ENCODE measurements at places on chromosomes 7 and 10.

DNA sequence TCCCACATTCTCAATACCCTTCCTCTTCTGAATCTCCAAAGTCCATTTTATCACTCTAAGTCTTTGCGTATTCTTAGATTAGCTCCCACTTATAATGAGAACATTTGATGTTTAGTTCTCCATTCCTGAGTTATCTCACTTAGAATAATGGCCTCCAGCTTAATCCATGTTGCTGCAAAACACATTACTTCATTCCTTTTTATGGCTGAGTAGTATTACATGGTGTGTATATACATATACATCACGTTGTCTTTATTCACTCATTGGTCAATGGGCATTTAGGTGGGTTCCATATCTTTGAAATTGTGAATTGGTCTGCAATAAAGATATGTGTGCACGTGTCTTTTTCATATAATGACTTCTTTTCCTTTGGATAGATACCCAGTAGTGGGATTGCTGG lies 32.3 kb downstream of the GPR22 start:
- no peak for DNase-seq

- no peak for DNase-seq
Observed at GRCh38 chr10:74099836-74100235, 50.8 kb downstream of the AP3M1 start.

DNA sequence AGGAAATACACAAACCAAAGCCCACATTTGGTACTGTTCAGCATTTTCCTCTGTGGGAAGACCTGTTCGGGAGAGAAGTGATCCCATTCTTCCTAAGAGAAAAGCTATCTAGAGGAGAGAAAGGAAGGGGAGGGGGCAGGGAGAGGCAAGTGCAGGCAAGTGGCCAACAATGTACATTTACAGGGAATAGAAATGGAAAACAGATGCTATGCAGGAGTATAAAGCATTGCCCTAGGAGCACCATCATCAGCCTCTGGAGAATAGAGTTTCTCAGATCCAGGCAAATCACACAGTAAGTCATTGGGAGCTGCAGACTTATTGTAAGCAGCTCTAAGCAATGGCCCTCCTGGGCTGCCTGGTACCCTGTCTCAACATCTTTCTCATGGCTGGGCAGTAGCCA lies 424.4 kb upstream of the AUTS2 start:
- no peak for DNase-seq

GRCh38 chr7:130301501-130302020 lies 8.6 kb downstream of the CPA4 start:
- no peak for DNase-seq

DNA sequence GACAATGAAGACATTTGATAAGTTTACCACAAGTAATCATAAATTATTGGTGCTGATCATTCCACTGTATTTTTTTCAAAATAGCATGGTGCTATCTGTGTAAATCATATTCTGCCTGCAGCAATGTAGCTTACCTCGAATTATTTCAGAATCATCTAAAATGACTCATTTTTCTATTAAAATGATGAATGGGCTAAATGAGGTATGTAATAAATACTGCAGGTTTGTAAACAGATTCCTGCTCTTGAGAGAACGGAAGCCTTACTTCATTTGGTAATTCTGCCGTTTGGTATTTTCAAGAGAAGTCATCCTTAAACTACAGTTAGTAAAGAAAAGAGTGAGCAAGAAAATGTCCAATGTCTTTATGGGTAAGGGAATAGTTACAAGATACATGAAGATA lies 115.9 kb downstream of the CHCHD3 start:
- DNase-seq: no peak

GRCh38 chr7:18575622-18576572 lies 80.3 kb downstream of the HDAC9 start:
- no peak for DNase-seq

- peak; percentile 73 for DNase-seq
Observed at GRCh38 chr7:127667017-127667670, 15.2 kb downstream of the SND1 start.

GRCh38 chr10:3203016-3203811 lies 30.6 kb upstream of the PITRM1 start:
- DNase-seq: no peak

- no peak for DNase-seq
Observed at GRCh38 chr7:2654059-2654458, 22.3 kb downstream of the TTYH3 start.

DNA sequence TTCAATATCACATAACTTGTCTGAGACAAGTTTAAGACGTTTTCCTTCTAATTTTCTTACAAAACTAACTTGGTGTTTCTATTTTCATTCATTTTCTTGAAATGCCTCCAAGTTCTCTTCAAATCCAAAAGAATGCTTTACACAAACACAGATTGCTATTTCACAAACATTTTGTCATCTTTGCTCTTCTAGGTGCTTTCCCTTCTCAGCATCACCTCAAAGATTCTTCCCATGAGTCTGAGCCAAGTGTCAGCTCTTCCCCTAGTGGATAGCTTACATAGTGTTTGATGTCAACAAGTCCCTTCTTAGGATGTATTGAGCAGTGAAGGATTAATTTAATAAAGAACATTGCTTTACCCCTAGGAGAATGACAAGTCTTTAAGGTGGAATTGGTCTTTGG lies 38.1 kb upstream of the SEMA3A start:
- peak; percentile 96 for DNase-seq

DNA sequence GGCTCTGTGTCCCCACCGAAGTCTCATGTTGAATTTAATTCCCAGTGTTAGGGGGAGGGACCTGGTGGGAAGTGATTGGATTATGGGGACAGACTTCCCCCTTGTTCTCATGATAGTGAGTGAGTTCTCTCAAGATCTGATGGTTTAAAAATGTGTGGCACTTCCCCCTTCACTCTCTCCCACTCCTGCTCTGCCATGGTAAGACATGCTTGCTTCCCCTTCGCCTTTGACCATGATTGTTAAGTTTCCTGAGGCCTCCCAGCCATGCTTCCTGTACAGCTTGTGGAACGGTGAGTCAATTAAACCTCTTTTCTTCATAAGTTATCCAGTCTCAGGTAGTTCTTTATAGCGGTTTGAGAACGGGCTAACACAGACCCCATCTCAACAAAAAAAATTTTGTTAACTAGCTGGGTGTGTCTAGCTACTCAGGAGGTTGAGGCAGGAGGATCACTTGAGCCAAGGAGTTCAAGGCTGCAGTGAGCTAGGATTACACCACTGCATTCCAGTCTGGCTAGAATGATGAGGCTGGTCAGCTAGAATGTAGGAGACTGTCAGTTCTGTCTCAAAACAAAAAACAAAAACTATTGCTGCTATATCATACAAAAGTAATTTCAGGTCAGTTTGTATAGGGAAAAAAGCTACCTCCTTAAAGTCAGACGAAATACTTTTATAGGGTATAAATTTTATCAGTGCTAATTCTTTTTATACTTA lies 57.7 kb downstream of the ATAD1 start:
- peak; percentile 78 for DNase-seq

GRCh38 chr7:46444256-46444655 lies 523.2 kb upstream of the IGFBP3 start:
- DNase-seq: no peak

GRCh38 chr10:9670911-9671310 lies 1346.8 kb upstream of the CELF2 start:
- DNase-seq: no peak

DNA sequence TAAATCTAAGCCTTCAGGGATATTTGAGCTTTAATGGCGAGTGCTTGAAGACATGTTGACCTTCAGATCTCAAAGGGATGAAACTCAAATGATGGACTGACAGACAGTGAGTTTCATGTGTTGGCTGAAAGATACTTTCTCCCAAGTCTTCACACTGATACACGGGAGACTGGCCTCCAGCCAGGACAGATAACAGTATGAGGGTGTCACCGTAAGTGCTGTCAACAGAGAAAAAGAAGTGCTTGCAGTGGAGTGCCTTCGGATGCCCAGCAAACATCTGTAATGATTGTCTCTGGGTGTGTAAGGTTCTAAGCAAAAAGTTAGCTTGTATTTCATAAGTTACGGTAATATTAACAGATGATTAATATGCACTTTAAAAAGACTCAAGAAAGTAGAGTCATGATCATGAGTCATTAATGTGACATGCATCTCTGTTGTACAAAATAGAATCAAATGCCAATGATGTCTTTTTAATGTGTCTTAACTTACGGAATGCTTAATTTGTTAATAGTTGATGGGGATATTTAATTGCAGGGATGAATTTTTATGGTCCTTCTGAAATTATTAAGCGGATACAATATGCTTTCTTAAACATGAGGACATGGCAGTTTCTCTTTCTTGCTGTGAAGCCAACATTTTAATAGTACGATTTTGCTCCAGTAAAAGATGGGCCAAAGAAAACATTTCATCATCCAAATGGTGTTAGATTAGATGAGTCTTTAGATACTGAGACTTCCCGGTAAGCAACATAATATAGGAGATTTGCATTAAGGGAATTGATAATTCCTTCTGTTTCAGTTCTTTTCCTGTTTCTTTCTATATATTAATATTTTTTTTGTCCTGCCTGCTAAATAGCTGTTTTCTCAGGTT lies 292.5 kb downstream of the GALNT17 start:
- DNase-seq: no peak

DNA sequence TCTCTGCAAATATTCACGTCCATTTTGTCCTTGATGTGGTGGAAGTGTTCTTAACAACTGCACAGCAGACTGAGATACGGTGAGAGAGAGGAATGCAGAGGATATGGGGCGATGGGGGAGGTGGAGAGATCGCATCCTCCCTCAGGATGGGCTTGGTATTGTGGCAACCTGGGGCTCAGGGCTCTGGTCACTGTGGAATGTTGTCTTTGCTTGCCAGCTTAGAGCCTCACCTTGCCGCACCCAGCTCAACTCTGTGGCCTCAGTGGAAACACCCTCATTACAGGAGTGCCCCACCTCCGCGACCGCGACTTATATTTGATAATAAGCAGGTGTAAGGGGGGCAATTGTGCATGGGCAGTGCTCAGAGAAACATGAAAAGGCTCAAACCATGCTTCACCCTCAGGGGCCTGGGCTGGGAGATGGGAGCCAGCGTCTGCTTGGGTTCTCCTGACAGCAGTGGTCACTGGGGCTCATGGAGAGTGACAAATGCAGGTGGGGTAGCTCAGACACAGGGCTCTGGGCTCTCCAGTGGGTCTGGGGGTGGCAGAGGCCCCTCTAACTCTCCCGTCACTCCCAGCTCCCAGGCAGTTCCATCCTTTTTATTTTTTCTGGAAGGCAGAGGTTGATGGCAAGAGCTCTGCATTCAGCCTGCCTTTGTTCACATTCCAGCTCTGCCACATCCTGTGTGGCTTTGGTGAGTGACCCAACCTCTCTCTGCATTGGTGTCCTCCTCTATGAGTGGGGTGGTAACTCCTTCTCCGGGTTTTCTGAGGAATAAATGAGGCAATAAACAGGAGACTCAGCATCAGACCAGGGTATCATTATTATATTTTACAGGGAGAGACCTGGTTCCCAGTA lies 43.1 kb upstream of the EMX2 start:
- no peak for DNase-seq

DNA sequence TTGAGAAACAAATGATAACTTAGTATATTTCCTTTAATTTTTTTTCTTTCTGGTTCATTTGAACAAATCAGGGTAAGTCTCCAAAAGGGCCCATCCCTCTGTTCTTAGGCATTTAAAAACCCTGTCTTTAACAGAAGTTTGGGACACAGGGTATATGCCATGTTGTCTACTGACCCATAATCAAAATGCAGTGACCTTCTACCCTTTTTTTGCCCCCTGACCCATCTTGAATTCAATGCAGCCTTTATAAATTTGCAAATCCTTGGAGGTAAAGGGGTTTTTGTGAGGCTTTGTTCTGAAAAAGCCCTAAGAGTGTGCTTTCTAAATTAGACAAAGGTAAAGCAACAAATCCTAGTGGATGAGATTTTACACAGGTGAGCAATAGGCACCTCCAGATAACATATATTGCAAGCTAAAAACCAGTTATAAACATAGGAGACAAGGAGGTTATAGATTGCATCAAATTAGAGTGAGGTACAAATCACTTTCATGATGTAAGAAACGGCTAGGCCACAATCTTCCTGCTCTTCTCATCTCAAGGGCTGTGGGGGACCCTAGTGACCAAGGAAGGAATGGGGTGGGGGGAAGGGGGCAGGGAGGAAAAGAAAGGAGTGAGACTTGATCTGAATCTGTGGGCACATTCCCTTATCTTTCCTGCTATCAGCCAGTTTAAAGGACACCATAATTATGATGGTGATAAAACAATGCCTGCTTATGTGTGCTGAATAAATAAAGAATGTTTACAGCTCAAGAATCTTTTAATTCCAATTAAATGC lies 2.7 kb downstream of the SKIDA1 start:
- DNase-seq: no peak

- peak; percentile 95 for DNase-seq
Observed at GRCh38 chr10:28661035-28661434, 16.3 kb upstream of the BAMBI start.

- DNase-seq: peak; percentile 21
Observed at GRCh38 chr10:84204122-84204521, 9.8 kb downstream of the CDHR1 start.

GRCh38 chr10:10758306-10758705 lies 259.4 kb upstream of the CELF2 start:
- peak; percentile 9 for DNase-seq

- peak; percentile 100 for DNase-seq
Observed at GRCh38 chr7:116316838-116317628, 106.7 kb downstream of the TES start.

GRCh38 chr7:5693529-5693928 lies 87.9 kb downstream of the RNF216 start:
- peak; percentile 78 for DNase-seq

DNA sequence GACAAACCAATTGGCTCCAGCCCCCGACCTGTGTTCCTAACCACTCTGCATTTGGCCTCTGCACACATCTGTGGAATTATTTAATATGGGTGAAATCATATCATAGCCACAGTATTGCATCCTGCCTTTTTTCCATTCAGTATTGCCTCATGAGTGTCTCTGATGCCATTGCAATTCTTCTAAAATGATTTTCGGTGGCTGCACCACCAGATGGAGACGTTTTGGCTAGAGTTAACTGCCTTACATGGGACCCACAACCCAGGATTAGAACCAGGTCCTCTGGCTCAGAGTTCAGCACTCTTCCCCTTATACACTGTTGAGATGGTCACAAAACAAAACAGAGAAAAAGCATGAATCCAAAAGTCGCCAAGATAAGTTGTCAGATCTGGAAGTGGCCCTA lies 180.8 kb downstream of the EMX2 start:
- DNase-seq: no peak

- no peak for DNase-seq
Observed at GRCh38 chr7:121582258-121582657, 186.2 kb upstream of the FAM3C start.

- peak; percentile 10 for DNase-seq
Observed at GRCh38 chr7:42460933-42461332, 223.9 kb upstream of the GLI3 start.

All from iris pigment epithelial cell (primary cell).